ENCODE measurements at places on chromosomes 13 and 19.

DNA sequence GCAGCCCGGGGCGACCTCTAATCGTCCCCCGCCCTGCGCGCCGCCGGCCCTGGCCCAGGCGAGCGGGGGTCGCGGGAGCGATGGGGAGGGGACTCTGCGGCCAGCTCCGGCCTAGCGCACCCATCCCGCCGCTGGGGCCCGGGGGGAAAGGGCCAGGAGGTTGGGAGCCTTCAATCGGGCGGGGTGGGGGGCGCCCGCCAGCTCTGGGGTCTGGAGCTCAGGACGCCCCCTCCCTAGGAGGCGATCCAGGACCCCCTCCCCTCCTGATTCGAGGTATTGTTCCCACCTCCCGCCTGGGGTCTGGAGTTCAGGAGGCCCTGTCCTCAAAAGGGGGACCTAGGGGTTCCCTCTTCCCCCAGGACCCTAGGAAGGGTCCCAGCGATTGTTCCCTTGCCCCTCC, 430 bp downstream of the ZNF358 start:
- no peak for DNase-seq

DNA sequence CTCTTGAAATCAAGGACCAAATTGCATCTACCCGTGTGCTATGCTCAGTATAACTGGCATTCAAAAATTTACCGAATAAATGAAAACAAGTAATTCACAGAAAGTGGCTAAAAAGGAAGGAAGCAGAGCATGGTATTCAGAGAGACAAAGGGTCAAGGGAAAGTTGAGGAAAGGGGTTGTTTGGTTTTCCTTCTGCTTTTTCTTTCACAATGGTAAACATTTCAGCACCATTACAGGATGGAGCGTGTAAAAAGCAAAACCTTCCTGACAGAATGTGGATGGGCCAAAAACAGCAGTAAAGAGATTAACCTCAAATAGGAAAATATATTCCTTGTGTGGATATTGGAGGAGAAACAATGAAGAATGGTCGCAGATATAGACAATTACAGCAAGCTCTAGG, 14.8 kb downstream of the DIAPH3 start:
- DNase-seq, result no peak

- peak; percentile 32 for DNase-seq
Measured at GRCh38 chr13:27170516-27171243, 931 bp downstream of the USP12 start.

DNA sequence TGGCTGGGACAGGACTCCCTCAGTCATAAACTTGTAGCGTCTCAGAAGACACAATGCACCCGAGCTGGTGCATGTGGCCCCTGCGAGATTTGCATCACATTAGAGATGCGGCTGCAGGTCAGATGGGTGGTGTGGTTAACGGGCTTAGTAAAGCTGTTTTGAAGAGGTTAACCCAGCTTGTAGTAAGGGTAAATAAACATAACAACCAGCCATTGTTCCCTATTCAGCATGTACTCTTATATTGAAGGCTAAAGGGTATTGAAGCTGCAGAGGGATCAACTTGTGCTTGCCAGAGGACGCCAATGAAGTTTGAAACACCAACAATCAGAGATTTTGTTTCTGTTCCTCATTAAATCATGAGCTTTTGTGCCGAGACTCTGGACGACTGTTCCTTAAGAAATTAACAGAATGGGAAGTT, 79.4 kb downstream of the ZIC5 start:
- no peak for DNase-seq

DNA sequence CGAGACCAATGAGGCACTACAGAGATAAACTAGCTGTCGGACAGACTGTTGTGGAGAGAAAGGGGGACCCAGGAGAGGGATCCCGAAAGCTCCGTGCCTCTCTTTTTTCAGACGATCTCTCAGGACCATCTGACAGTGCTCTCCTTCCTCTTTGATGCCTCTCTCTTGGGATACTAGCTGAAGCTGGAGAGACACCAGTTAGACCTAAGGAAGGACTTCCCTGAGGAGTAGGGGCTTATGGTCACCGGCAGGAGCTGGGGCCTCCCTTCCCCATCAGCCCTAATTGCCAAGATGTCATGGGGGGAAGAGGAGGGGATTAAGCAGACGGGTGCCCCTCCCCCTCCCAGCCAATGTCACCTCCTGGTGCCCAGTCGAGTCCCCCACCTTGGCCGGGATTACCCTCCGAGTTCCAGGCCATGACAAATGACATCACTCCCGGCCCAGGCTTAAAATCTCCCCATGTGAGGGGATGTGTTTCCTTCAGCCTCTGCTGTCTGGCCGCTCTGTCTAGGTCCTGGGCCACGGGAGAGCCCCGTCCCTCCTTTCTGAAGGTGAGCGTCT, at the start of gene CRX:
Gene CRX (plus strand): TSS at position 478 of the 561 bp plus-strand sequence. CDS start 12,507 bp downstream, outside the sequence.
- DNase-seq, result no peak

GRCh38 chr19:47446534-47447469, 24.9 kb downstream of the SLC8A2 start:
- DNase-seq, result no peak

DNA sequence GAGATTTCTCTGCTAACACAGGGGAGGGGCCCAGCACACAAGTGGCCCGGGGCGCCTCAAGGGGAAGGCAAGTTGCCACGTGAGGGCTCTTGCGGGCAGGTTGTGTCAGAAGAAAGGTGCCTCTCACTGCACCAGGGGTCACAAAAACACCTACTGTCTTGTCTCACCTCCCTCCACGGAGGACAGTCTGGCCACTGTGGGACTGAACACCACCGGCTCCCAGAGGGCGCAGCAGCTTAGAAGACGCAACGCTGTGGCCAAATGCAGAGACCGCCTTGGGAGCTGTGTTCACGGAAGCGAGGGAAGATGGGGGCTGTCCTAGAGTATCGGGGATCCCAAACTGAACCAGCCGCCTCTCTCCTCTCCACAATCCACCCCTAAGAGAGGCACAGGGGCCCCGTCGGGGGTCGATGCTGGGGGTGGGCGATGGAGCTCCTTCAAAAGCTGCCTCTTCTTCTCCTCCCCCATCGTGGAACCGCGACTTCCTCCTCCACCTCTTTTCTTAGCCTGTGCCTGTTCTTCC, 177.5 kb downstream of the FOXO1 start:
- no peak for DNase-seq

DNA sequence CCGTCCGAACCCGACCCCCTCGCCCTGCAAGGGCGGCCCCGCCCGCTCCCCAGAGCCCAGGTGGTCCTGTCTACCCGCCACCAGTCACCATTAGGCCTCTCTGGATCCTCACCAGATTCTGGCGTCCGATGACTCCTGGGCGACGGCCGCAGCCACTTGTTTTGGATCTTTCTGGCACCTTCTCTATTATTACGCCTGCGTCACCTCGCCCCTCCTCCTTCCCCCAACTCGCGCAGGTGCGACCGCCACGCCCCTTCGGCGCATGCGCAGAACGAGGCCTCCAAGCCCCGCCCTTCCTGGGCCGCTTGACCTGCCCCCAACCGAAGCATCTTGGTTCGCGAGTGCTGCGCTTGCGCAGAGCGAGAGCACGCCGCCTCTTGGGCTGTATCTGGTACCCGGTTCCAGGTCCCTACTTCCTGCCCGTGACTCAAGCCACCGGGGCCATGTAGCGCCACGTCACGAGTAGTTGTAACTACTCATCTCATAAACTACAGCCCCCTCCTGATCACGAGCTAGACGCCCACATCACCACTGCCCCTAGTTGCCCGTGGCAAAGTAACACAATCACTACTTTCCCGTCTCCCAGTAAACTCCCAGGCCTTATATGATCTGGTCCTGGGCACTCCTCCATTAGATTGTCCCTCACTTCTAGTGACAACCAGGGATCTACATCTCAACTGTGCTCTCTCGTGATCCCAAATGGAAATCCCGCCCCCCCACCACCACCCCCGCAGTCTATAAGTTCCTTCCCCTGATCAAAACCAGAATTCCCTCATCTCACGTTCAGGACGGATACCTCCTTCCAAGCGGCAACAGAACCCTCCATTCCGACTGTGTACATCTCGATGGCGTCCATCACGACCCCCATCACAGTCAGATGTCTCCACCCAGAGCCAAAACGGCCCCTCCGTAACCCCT, at the start of gene DEDD2:
Gene DEDD2 (minus strand): TSS at position 158 of the 918 bp plus-strand sequence. CDS start 670 bp downstream, outside the sequence.
- peak; percentile 86 for DNase-seq

- no peak for DNase-seq
Measured at GRCh38 chr13:31982540-31982939, 49.0 kb upstream of the FRY start.

DNA sequence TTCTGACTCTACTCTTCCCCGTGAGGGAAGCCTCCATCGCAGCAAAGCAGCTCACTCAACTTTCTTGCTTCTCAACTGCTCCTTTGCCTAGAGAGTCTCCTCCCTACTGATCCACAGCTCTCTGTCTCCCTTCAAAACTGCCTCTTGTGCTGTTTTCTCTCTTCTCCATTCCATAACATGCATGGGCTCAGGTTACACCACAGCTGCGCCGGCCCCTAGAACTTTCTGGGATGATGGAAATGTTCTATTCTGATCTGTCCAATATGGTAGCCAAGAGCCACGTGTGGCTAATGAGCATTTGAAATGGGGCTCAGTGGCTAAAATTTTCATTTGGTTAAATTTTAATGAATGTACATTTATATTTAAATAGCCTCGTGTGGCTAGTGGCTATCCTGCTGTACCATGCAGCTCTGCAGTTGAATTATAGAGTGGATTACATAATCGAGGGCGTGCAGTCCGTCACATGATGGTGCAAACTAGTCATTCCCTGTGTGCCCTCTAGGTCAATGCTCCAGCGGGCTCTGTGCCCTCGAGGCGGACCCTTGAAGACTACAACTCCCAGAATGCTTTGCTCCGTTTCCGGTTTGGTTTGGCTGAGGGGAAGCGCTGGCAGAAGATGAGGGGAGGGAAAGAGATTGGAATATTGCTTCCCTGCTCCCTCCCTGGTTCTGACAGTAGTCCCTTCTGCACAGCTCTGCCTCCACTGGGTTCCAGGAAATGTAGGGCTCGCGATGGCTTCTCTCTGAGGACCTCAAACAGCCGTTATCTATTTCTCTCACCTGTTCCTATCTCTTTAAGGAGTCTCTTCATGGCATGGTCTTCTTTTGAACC, 109.8 kb downstream of the CACNA1A start:
- DNase-seq, result no peak

GRCh38 chr13:37617173-37617572, 18.6 kb upstream of the POSTN start:
- DNase-seq, result no peak

DNA sequence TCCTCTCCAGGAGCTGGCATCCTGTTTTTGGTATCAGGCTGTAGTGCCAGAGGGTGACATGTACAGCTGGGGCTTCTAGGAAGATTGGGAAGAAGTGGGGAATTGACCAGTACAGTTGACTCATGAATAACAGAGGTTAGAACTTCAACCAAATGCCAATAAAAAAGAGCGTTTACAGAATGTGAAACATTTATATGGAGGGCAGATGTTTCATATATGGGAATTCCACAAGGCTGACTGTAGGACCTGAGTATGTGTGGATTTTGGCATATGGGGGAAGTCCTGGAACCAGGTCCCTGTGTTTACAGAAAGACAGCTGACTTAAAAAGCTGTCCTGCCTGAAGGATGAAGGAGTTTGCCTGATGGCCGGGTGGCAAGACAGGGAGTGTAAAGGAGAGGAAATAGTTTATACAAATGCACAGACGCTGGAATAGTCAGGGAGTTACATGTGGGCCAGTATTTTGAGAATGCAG, 5.2 kb downstream of the CHAMP1 start:
- no peak for DNase-seq

DNA sequence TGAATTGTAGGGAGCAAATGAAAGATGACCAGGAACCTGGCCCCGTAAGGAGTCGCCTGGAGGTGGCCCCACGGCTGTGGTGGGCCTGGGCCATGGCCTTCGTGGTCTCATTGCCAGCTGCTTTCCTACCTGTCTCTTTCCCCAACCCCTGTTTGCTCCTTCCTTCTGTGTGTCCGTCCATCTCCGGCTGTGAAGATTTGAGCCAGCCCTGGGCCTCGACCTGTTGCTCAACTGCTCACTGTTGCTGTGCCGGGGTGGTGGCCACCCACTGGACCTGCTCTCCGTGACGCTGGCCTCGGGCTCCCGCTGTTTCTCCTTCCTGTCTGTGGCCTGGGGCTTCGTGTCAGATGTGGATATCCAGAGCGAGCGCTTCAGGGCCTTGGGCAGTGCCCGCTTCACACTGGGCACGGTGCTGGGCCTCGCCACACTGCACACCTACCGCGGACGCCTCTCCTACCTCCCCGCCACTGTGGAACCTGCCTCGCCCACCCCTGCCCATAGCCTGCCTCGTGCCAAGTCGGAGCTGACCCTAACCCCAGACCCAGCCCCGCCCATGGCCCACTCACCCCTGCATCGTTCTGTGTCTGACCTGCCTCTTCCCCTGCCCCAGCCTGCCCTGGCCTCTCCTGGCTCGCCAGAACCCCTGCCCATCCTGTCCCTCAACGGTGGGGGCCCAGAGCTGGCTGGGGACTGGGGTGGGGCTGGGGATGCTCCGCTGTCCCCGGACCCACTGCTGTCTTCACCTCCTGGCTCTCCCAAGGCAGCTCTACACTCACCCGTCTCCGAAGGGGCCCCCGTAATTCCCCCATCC, 8.5 kb downstream of the DBP start:
- DNase-seq, result no peak

GRCh38 chr13:27919659-27919933, 204 bp upstream of the PDX1 start:
- no peak for DNase-seq

DNA sequence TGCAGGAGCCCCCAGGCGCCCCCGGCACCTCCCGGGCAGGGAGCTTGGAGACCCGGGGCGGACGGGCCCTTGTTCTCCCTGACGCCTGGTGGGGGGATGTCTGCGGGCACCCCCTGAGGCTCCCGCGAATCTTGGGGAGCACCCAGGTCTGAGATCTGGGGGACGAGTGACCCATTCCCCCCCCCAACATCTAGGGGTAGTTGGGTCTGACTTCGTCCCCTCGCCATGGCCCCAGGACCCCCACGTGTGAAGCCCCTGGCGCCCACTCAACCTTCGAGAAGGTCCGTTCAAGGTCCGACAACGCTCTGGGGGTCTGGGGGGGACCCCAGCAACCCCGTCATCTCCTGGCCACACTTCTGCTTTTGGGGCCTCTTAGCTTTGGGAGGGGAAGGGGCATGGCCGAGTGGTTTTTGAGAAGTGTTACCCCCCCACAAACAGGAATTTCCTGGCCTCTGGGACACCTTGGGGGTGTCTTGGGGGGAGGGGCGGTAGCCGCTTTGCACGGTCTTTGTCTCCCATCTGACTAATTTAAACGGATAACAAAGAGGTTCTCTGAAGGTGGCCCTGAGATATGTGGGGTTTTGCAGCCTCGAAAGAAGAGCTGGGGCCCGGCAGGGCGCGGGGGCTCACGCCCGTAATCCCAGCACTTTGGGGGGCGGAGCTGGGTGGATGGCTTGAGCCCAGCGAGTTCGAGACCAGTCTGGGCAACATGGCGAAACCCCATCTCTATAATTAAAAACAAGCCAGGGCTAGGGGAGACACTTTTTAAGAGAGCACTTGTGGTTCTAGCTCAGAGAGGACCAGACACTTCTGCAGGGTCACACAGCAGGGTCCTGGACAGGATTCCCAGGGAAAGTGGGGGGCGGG, 608 bp downstream of the CNN2 start:
- no peak for DNase-seq

Measured in amygdala (tissue), 56 donors.